Stimulated activated CD4-positive, alpha-beta T cell treated with anti-CD3 and anti-CD28 coated beads, Interleukin-1b, Interleukin-23, amount 100 ng/mL, for 24 hours (primary cell): ENCODE measurements at places on chromosomes 2 and 18.

DNA sequence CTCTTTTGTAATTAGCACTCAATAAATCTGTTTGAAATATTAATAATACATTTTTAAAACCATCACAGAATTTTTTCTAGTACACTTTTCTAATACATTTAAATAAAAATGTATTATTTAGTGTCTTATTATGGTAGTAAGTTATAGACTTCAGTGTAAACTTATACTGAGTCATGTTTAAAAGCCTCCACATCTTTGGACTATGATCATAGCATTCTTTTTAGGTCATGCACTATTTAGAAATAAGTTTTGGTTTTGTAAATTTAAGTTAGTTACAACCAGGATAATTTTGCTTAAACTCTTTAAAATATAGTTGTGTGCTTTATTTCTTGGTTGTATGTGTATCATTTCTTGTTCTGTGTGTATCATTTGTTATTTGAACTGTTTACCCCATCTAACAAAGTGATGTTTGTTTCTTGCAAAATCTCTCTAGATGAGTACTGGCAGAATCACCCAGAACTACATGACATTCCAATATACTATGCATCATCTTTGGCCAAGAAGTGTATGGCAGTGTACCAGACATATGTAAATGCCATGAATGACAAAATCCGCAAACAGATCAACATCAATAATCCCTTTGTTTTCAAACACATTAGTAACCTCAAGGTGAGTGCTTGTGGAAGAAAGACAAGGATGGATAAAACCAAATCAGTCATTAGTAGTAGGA lies 16.7 kb downstream of the CPSF3 start:
- no peak for DNase-seq

DNA sequence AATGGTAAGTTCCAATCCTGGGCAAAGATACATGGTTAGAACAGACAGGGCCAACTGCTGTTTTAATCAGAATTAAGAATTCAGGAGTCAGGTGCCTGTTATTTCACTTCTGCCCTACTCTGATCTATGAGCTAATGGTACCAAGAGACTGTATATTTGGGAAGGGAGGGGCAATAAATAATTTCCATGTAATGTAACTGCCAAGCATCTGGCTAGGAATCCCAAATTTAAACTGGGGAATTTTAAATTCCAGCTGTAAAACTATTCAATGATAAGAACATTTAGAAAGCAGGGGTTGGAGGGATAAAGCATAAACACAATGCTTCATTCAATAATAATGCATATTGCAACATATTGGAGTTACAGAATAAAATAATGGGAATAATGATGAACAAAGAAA lies 49.7 kb downstream of the SCN7A start:
- no peak for DNase-seq

- no peak for DNase-seq
Measured at GRCh38 chr2:38602136-38602731, 494 bp downstream of the HNRNPLL start.

DNA sequence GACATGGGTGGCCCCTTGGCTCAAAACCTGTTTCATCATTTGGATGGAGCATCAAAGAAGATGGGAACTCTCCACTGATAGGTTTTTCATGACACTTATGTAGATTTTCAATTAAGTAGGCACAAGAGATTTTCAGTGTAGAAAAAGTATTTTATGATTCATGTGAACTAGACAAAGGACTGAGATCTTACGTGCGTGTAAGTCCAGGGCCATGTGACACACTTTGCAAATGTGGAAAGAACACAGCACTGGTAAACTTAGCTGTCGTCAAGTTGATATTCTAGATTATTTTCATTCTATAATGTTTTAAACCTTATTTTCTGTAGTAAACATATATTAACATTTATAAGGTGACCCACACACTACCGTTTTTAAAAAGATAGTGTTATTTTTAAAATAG lies 37.4 kb downstream of the RNF144A start:
- no peak for DNase-seq

- no peak for DNase-seq
Measured at GRCh38 chr18:68784071-68784470, 13.8 kb upstream of the CCDC102B start.

- DNase-seq = no peak
Measured at GRCh38 chr2:62325398-62325797, 129.5 kb downstream of the B3GNT2 start.

- no peak for DNase-seq
Measured at GRCh38 chr2:157459486-157459885, 15.6 kb upstream of the CYTIP start.

GRCh38 chr2:159616286-159616701 lies at the start of gene BAZ2B:
Gene BAZ2B, minus strand, starts transcription at chr2:159616548. Its CDS starts 137,829 bp downstream, at chr2:159478719.
- no peak for DNase-seq

- no peak for DNase-seq
Measured at GRCh38 chr2:211930331-211930730, 608.3 kb downstream of the ERBB4 start.

DNA sequence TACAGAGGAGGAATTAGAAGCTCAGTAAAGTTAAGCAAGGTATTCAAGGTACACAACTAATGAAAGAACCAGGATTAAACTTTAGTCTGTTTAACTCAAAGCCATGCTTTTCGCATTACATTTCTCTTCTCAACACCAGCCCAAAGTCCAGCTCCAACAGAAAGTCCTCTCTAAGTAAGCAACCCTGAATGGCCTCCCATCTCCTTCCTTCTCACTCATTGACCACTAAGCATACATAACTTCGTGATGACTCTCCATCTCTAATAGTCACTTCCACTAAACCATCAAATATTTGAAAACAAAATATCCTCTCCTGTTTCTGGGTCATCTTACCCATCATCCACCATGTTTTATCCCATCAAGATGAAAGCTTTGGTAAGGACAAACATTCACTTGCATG lies 219.8 kb downstream of the RAD51AP2 start:
- no peak for DNase-seq

- DNase-seq = no peak
Measured at GRCh38 chr2:38178119-38178518, 102.2 kb upstream of the CYP1B1 start.

DNA sequence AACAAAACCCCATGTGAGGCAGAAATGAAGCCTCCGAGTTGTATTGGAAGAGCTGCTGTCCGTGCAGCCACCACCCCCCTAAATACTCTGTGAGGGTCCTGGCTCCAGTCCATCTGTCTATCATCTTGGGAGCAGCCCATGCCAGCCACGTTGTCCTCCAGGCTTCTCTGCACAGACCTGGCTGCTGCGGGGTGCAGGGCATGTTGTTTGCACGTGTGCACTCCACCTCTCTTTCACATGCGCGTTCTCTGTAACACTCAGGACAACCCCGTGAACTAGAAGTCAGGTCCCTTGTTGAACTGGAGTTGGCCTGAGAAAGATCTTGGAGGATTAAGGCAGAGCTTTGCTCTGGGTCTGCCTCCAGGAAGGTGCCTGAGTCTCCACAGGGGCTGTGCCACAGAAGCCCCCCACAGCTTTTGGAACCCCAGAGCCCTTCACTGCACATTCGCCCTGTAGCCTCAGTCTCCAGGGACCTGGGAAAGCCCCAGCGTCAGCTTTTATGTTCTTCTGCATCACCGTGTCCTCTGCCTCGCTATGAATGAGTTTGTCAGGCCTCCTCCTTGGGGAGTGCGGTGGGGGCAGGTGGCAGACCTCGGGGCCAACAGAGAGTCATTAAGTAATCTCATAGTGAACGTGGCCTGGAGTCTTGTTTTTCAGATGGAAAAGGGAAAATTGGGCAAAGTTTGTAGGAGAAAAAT lies 16.6 kb downstream of the RTP5 start:
- no peak for DNase-seq

DNA sequence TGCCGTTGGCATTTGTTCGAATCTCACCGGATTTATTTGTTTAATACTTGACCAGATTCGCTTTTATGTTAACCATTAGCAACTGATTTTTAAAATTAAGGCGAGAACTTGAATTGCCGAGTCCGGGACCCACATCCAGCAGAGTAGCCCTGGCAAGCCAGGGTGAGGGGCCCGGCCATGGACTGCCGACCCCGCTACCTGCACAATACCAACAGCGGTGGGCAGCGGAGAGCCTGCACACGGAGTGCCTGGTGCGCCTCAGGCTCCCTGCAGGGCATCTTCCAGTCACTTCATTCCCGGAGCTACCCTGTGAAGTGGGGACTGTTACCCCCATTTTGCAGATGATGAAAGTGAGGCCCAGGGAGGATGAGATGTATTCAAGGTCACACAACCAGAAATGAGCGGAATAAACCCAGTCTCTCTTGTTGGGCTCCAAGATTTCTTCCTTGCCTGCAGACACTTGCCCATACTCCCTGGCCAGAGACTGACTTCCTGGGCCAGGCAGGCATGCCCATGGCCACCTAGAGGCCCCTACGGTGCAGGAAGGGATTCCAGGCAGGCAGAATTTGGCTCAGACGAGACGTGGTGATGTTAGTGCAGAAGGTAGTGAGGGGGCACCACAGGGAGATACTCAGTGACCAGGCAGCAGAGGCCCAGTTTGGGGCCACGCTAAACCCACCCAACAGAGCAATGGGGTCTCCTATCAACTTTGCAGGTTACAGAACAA lies 2.9 kb downstream of the FBLN7 start:
- no peak for DNase-seq

- no peak for DNase-seq
Measured at GRCh38 chr2:60025496-60025895, 528.0 kb downstream of the BCL11A start.
